ENCODE measurements at places on chromosomes 12 and 14.

DNA sequence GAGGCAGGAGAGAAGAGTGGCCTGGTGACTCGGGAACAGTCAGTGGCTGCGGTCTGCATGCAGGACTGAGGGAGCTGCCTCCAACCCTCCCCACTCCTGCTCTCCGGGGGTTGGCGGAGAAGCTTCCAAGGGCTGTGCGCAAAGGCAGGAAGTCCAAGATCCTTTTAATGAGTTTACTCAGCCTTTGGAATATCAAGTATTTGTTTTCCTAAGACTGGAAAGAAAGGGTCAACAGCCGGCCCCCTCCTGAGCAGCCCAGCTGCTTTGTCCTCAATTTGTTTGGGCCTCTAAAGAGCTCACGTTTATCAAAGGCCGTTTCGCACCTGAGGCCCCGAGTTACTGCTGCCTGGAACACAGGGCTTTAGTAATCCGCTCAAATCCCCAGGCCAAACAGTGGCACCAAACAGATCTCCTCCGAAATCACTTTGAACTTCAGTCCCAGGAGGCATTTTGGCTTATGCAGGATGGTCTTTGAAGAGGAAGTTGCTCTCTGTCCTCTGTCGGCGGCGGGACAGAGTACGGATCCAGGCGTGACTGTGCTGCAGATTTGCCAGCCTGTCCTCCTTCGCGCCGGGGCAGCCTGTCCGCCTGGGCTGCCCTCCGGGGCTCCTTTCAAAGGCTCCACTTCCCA, 117.2 kb upstream of the FZD10 start:
- no peak for DNase-seq

DNA sequence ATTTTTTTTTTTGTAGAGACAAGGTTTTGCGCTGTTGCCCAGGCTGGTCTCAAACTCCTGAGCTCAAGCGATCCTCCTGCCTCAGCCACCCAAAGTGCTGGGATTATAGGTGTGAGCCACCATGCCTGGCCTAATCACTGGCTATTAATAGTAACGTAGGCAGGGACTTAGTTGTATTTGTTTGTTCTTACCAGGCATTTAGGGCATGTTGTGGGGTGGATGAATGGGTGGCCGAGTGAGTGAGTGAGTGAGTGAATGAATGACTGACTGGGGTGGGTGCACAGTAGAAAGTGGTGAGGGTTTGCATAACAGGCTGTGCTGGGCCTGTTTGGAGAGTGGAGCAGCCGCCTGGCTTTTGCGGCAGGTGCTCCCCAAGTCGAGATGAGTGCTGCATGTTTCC, 87.0 kb downstream of the FOXN4 start:
- DNase-seq = no peak

GRCh38 chr12:9079883-9080675, 35.6 kb downstream of the A2M start:
- no peak for DNase-seq

DNA sequence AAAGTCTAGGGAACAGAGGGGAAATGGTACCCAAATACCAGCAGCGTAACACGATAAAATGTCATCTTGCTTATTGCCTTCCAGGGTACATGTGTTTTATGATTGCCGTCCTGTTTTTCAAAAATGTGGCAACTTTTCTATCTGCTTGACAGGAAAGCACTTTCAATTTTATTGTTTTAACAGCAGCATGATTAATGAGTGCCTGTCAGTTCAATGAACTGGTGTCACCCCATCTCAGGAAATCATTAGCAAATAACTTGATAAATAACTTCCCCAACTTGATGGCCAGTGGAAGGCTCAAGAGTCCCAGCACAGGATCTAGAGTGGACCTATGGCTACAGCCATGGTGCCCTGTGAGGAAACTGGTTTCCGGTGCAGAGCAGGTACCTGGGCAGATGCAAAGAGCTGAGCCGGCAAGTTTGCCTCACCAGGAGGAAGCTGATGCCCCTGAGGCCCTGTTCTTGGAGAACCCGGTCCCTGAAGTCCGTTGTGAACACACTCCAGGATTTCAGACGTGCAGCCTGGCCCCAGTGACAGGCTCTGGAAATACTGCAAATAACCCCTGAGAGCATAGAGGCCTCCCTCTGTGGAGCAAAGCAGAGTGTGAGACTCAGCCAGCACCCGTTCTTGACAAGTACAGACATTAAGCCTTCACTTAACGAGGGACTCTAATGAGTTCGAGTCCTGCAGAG, 173.5 kb upstream of the SFSWAP start:
- no peak for DNase-seq

DNA sequence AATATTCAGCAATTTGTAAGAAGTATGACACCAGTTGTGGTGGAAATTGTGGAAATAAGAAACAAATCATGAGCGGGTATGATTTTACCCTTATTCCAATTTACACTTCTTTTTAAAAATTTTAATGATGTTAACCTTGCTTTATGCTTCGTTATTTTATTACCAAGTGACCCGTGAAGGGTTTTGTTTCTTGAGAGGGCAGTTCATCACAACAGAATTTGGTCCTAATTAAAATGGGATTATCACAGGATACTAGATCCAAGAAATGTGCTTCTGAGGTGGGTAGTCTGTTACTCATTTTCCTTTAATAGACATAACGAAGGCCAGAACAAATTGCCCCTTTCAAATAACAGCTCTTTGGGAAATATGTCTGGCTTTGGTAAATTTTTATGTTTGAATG, 25.5 kb upstream of the RASSF8 start:
- no peak for DNase-seq

- DNase-seq = no peak
Observed at GRCh38 chr12:85356596-85357385, 76.8 kb downstream of the ALX1 start.

- DNase-seq = no peak
Observed at GRCh38 chr12:57368349-57369095, 62.3 kb downstream of the R3HDM2 start.

DNA sequence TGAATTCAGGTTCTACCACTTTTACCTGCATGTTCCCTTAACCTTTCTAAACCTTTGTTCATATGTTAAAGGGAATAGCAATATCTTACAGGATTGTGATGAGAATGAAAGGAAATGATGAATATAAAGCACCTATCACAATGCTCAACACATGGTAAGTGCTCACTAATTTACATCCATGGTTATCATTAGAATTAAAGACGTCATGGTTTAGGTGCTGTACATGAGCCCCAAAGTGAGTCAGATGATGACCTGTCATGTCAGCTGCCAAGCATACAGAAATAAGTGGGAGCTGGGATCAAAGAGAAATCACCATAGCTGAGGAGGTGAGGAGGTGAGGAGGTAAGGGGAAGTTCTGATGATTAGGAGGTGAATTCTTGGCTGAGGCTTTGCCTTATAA, 135.9 kb upstream of the ATP2B1 start:
- DNase-seq = no peak

DNA sequence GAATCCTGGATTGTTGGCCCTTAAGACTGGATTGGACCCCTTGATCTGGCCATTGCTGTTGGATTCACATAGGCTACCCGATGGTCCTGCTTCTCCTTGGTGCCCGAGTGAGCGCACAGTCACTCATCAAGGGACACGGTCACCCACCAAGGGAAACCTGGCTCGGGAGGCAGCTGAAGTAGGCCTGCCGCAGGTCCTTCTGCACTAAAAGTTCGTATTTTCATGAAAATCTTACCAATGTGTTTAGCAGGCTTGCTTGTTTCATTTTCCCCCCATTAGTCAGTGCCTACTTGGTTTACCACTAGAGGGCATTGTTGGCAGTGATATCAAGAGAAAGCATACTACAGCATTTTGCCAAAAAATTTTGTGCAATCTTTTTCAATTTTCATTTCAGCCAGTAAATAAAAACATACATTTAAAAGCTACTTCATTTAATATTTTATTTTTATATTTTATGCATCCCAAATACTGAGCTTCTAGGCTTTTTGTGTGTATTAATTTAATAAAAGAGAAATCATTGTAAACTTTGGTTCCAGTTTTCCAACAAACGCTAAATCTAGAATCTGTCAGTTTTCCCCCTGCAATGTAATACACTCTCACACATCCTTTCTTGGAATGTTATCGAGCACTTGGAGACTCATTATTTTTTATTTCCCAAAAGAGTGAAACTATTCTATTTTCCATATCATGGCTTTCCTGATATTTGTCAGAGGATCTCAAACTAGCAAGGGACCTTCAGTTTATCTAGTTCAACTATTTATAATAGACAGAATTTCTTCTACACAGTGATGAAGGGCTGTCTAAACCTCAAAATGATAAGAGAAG, 116.7 kb downstream of the LMNTD1 start:
- DNase-seq = peak; percentile 50

GRCh38 chr14:101233391-101233790, 327.9 kb upstream of the DIO3 start:
- no peak for DNase-seq

DNA sequence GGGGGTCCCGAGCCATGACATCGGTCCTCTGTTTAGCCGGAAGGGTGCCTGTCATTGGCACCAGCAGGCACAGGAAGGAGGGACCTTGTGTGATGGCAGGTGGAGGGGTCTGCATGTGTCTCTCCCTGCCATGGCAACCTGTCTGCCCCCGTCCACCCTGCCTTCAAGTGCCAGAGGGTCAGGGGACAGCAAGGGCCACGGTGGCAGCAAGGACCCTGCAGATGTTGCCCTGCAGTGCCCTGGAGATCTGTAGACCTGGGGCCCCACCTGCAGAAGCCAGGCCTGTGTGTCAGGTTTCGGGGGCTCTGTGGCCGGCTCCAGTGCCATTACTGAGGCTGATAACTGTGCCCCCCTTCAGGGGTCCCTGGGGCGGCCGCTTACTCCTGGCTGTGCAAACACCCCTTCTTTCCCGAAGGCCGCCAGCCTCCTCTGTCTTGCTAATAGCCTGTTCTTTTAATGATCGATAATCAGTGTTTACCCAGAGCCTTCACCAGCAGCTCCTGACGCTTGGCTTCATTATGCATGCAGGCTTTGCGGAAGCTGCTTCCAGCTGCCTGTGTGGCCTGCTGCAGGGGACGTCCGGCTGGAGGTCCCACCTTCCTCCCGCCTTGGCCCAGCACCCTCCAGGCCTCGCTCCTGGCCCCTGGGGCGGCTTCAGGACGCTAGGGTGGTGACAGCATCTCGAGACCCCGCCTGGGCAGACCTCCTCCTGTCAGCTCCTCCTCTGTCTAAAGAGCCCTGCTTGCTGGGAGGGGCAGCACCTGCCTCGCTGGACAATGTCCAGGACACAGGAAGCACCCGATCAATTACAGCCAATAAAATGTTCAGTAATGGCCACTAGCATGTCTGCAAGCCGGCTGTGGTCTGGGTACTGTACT, 153.0 kb downstream of the KIF26A start:
- DNase-seq = no peak

GRCh38 chr14:39441805-39442204, 9.6 kb upstream of the FBXO33 start:
- no peak for DNase-seq

GRCh38 chr14:104031384-104031783, 54.1 kb upstream of the ASPG start:
- no peak for DNase-seq

- no peak for DNase-seq
Observed at GRCh38 chr12:88206601-88207000, 64.5 kb downstream of the TMTC3 start.

DNA sequence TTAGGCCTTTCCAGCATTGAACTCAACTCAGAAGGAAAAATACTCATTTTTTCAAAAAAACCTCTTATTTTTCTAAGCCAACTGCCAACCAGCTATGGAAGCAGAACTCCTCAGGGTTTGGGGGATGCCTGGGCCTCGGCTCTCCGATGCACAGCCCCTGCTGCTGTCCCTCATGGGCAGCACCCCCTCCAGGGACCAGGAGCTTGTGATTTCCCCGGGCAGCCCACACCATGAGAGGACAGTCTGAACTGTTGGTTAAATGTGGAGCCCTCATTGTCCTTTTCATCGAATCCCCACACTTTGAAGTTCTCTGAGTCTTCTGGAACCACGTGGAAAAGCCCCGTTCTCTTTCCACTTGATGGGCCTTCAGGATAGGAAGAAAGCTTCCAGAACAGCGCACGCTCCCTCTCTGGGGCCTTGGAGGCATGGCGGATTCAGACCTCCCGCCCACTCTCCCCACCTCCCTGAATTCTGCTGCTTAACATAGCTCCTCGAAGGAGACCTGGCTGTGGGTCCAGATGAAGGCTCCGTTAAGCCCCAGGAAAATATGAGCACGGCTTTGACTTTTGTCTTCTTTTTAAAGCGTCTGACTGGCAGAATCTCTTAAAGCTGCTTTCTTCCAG, 156.6 kb downstream of the CALM1 start:
- DNase-seq = no peak

DNA sequence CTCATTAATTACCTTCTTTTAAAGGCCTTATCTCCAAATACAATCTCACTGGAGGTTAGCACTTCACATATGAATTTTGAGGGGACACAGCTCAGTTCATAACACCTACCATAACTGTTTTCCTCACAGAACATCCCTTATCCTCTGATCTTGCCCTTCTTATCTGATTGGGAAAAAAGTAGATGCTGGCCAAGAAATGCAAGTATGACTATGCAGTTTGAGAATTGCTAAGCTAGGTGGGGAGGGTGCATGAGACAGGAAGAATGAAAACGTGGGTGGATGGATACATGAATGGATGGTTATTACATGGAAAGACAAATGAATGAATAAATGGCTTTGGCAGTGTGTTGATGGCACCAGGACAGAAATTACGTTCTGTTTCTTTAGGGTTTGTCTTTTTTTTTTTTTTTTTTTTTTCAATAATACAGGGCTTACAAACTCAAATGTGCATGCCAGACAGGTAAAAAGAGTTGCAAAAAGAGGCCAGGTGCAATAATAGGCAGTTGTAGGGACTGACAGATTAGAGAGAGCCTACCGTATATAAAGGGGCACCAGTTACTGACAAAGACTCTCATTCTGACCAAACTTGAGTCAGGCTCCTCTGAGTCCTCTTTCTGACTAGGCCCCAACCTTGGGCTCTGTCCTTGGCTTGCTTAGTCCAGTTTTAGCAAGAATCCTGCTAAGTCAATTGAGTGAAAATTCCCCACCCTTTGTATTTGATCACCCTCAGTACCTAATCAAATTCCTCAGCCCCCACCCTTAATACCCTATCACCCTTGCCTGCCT, 304.9 kb downstream of the ZFP36L1 start:
- no peak for DNase-seq

DNA sequence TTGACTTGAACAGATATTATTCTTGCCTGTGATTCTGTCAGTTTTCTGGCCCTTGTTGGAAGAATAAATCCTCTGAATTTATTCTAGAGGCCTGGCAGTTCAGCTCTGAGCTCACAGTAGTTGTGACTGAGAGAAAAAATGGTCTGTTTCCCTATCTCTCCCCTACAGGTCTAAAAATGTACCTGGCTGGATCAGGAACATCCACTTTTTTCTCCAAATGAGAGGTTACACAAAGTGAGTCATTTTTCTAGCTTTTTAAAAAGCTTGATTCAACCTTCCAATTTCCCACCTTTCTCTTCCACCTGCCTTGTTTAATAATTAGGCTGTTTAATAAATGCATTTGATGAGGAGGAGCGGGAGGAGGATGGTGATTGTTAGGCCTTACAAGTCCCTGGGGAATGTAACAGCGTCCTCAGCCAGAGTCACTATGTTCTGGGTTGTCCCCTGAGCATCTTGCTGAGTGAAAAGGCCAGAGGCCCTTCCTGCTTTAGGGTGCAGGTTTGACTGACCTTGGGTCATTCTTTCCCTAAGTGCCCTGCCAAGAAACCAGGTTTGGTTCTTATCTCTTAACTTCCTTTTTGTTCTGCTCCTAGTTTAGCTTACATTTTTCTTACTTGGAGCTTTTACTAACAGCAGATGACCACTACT, 91.7 kb upstream of the FUT8 start:
- no peak for DNase-seq

GRCh38 chr12:109868182-109869051, 11.9 kb downstream of the GLTP start:
- DNase-seq = no peak

- peak; percentile 68 for DNase-seq
Observed at GRCh38 chr14:101992708-101993107, 28.3 kb downstream of the DYNC1H1 start.
